ENCODE measurements at places on chromosomes 6 and 20.

- no peak for DNase-seq
Measured at GRCh38 chr6:123089226-123089625, 93.2 kb downstream of the CLVS2 start.

DNA sequence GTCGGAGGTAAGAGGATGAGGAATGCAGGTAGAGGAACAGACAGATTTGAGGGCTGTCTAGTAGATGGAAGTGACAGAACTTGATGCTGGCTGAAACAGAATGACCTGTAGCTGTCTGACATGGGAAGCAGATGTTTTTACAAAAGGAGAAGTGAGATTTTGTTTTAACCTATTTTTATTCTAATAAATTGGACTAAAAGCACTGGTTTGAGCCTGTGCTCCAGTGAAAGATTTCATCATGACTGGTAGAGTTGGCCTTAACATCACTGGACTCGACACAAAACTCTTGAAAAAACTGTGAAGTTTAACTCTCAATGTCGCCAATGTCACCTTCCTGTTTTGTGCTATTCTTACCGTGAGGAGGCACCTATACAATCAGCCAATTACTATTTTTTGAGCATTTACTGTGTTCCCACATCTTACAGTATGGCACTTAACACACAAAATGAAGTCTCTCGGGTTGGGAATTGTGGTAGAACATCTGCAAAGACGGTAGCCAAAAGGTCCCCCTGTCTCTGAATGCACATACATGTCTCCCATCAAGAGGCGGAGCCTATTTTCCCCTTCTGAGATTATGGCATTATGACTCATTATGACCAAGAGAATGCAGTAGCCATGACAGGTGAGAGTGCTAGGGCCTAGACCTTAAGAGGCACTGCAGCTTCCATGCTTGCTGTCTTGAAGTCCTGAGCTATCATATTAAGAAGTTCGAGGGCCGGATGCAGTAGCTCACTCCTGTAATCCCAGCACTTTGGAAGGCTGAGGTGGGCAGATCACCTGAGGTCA, 93.2 kb downstream of the FOXF2 start:
- DNase-seq: no peak

DNA sequence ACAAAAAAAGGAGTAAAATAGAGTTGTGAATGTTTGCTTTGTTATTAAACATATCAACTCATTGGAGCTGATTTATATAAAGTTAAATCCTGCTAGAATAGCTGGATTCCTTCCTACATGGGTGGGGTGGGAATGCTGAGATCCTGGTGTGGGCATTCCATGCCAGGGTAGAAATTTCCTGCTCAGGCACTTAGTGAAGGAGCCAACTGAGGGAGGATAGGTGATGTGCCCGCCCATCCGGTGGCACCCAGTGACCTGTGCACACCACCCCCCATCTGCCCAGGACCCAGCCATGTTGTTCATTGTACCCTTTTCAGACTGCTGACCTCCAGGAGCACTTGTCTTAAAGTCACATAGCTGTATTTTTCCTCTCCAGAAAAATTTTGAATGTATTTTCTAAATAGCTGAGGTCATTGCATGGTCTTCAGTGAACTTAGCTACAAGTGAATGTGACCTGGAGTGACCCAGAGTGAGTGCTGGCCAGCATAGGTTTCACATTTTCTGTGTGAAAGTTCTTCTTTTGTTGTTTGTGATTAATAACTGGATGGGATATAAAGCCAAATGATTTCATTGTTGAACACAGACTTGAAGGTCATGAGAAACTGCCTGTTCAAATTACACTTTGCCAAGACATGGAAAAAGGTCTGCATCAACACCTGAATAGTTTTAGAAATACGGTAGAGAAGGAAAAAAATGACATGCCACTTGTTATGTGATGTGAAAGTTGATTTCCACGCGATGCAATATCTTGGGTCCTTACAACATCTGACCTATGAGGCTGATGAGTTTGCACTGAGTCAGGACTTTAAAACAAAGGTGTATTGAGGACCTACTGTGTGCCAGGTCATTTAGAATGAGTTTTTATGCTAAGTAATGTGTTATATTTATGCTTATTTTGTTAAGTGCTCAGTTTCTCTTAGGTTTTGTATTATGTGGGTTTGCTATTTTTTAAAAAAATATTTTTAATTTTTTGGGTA, 77.2 kb downstream of the UTRN start:
- no peak for DNase-seq

DNA sequence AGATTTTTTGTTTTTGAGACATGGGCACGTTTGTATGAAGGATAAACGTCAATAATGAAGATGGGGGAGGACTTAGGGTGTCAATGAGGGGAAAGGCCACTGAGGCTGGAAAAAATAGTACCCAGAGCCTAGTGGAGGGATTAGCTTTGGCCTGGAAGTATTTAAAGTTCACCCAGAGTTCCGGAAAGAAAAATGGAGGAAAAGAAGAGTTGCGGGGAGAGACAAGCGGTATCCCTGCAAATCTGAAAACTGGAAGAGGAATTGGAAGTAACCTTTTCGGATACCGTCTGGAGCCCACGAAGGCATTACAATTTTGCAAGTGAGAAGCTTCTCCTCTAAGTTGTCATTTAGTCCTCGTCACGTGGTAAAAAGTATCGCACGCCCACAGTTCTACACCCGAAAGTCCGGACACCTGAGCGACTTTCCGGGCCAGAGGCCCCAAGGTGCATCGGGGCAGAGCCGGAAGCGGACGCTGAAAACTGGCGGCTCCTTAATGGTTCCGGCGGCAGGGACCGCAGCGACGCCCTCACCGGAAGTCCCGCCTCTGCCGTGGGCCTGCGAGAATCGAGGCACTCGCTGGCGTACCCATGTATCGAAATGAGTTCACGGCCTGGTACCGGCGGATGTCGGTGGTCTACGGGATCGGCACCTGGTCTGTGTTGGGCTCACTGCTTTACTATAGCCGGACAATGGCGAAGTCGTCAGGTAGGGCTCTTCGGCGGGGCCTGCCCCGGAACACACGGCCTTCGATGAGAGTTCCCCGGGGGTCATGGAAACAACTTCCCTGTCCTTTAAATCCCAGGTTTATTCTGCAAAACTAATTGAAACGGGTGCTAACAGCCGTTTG, at the start of gene SMIM26:
SMIM26 (plus strand) TSS at position 541 of the 847 bp plus-strand sequence; CDS start at position 588, 47 bp downstream.
- peak; percentile 95 for DNase-seq

DNA sequence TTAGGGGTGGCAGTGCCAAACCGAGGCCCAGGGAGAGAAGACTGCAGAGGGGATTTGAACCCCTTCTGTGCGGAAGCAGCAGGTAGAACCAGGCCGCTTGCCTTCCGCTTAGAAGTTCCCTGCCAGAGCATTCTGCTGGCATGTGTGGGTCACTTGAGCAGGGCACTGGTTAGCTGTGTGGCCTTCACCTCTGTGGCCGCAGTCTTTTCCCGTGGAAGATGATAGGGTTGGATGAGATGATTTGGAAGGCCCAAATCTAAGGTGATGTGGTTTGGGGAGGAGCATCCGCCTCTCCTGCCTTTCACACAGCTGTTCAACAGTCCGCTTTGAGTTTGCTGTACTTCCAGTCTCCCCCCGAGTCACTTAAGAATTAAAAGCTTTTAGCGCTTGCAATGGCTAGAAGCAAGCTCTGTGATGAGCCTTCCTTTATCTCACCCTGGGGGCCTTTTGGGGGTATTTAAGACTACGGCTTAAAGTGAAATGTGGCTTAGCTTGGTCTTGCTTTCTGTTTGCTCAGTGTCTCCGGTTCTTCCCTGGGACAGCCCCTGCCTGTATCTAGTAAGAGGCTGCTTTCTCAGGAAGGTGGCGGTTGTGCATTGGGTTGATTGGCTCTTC, 743 bp downstream of the CMTR1 start:
- peak; percentile 27 for DNase-seq

GRCh38 chr6:30443657-30444450, 45.5 kb upstream of the HLA-E start:
- DNase-seq: peak; percentile 31

Measured in AG08395 (cell line).